NK-92 treated with Interleukin-12 subunit alpha and Interleukin-12 subunit beta, amount 100 ng/mL, for 24 hours (cell line): ENCODE measurements at places on chromosomes 6 and 20.

GRCh38 chr6:19697744-19698290 lies 139.4 kb upstream of the ID4 start:
- peak; percentile 14 for DNase-seq

GRCh38 chr20:480044-480443 lies 17.7 kb upstream of the TBC1D20 start:
- no peak for DNase-seq

DNA sequence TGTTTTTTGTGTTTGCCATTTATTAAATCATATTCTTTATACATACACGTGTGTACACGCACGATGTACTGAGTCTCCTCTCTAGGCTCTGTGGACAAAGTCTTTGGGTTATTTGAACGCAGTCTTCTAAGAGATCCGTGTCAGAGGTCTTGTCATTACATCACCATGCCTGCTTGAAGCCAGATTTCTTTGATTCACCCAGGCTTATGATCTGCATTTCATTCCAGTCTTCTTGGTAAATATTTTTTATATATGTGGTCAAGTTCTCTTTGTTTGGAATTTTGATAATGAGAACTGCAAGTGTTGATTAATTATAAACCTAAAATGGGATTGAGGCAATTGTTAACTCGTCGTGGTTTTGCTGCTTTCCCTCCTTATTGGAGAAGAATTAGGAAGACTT lies 34.6 kb downstream of the KCNS1 start:
- DNase-seq = no peak

DNA sequence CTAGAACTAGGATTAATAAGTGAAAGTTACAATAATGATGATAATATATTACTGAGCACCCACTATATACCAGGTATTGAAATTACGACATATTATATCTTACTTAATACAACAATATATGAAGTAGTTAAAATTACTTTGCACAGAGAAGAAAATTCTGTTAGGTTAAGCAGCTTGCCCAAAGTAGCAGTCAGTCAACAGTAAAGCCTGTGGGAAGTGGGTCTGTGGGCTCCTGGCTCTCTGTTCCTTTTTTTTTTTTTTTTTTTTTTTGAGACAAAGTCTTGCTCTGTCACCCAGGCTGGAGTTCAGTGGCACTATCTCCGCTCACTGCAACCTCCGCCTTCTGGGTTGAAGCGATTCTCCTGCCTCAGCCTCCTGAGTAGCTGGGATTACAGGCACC lies 4.8 kb upstream of the GTF2H4 start:
- DNase-seq = no peak

DNA sequence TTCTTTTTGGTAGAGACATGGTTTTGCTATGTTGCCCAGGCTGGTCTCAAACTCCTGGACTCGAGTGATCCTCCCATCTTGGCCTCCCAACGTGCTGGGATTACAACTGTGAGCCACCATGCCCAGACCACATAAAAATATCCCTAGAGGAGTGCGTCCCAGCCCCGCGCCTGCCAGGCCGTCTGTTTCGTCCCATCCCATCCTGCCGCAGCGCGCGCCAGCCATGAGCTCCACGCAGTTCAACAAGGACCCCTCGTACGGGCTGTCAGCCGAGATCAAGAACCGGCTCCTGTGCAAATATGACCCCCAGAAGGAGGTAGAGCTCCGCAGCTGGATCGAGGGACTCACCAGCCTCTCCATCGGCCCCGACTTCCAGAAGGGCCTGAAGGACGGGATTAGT lies 16.6 kb upstream of the AMD1 start:
- DNase-seq = no peak

- DNase-seq = no peak
Measured at GRCh38 chr6:147341486-147341885, 137.3 kb downstream of the STXBP5 start.

GRCh38 chr6:41045664-41046063 lies 3.4 kb downstream of the TSPO2 start:
- DNase-seq = no peak

DNA sequence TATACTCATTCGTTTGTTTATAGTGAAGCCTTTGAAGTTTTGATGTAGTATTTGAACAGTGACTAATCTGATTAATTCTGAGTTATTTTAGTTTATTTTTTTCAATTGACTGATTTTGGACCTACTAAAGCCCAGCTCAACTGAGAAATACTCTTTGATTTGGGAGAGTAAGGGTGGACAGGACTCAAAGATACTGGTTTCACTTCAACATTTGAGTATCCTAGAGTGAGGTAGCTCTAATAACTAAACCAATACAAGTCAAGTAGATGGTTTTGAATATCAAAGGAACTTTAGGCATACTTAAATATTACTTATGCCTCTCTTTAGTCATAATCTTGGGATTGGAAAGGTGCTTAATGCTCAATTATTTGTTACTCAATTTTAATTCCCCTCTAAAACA lies 65.6 kb downstream of the ZNF292 start:
- DNase-seq = no peak

DNA sequence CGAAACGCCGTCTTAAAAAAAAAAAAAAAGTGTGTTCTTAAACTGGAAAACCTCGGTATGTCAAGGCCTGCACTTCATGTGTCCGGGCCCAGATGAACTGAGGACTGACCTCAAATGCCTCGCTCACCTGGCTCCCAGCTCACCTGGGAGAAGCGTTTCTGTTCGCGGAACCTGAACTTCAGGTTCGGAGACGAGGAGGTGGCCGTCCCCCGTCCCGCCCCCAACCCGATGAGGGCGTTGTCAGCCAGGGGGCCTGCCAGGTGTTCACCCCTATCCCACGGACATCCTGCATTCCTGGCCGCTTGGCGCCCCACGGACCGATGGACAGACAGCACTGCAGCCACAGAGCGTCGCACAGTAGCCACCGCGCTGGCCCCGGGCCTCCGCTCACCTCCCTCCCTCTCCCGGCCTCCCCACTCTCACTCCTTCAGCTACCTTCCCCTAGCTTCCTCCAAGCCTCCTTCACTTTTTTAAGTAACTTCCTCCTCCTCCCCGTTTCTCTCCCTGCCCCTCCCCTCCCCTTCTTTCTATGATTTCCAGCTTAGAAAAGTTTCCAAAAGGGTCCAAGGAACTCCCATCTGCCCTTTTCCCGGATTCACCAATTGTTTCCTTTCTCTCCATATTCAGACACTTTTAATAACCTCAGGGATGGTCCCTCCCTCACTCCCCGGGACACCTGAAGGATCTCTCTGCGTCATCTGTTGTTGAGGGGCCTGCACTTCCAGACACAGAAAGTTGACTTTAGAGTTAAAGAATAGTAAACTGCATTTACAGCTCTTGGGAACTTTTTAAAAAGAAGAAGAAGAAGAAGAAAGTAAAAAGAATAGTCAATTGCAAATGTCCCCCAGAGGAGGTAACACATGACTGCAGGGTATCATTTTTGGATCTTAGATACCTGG lies 22.7 kb upstream of the MCM3 start:
- DNase-seq = no peak

GRCh38 chr20:61927193-61927825 lies 138.4 kb downstream of the TAF4 start:
- DNase-seq = no peak

- peak; percentile 34 for DNase-seq
Measured at GRCh38 chr6:36115412-36115811, 14.9 kb upstream of the MAPK13 start.

- DNase-seq = no peak
Measured at GRCh38 chr6:35722121-35722761, 14.6 kb upstream of the ARMC12 start.

GRCh38 chr6:90183587-90184333 lies 112.9 kb downstream of the BACH2 start:
- DNase-seq = no peak

- DNase-seq = no peak
Measured at GRCh38 chr6:18362058-18362561, 25.0 kb upstream of the RNF144B start.

DNA sequence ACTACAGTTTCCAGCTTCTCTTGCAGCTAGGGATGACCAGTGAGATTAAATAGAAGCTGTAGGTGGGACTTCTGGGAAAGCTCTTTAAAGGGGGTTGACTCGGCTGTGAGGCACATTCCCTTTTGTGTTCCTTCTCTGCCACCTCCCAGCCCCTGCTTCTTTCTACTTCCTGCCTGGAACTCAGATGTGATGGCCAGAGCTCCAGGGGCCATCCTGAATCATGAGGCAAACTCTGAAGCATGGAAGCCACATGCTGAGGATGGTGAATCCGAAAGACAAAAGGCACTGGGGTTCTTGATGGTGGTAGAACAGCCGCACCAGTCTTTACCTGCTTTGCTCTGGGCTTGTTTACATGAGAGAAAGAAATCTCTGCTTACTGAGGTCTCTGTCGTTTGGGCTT lies 9.1 kb downstream of the CEBPB start:
- DNase-seq = no peak

DNA sequence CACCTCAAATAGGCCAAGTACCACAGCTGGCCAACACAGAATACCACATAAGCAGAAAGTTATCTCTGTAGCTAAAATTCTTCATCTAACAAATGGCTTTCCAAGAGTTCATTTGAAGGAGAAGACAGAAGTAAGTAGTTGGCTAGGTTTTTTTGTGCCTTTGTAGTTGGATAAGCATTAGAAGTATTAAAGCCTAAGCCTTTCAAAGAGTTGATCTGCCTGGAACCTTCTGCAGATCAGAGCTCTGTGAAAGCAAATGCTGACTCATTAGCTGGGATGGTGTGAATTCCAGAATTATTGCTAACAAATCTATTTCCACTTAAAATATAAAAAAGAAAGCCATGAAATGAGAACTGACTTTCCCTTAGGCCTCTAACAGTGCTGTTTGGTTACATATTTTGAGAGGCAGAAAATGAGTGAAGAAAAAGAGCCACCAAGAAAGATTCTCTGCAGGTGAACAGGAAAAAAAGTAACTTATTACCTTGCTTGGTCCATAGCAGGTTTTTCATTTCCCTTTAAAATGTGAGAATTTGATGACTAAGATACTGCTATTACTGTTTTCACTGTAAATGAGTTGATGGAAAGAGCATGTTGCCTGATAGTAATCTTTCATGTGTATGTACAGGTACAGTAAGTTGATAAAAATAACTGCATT lies 763.2 kb upstream of the FLRT3 start:
- no peak for DNase-seq

- no peak for DNase-seq
Measured at GRCh38 chr20:35776513-35777101, 4.8 kb downstream of the PHF20 start.

- DNase-seq = no peak
Measured at GRCh38 chr20:10079964-10080363, 45.2 kb downstream of the ANKEF1 start.

DNA sequence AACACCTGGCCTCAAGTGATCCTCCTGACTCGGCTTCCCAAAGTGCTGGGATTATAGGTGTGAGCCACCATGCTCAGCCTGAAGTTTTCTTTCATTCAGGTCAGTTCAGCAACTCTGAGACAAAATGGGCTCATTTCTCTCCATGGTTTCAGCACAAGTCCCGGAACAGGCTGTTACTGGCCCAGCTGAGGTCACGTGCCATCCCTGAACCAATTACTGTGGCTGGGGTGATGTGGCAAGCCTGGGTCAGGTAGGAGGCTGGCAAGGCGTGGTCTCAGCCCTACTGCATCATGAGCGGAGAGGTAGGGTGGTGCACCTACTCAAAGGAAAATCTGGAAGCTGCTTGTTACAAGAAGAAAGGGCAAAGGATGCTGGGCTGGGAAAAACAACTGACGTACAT lies 326.4 kb downstream of the KIF16B start:
- DNase-seq = no peak

- no peak for DNase-seq
Measured at GRCh38 chr6:6699741-6700367, 111.3 kb downstream of the LY86 start.

DNA sequence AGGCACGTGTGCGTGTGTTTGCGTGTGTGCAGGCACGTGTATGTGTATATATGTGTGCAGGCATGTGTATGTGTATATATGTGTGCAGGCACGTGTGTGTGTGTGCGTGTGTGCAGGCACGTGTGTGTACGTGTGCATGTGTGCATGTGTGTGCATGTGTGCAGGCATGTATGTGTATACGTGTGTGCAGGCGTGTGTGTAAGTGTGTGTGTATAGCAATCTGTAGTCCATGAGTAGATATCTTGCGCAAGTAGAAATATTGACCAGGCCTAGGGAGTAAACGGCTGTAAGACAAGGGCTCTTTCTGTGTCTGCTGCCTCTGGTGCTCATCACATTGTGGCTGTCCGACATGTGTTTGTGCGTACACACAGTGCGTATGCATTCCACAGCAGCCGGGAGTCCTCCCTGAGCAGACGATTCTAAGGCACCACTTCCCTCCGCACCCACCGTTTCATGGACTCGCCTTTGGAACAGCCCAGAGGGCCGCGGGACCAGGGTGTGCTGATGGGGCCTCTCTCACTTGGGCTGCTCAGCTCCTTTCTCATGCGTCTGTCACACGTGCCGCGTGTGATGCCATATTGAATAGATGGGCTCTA lies 167.6 kb downstream of the ERMARD start:
- DNase-seq = no peak

- no peak for DNase-seq
Measured at GRCh38 chr20:55160037-55160436, 684.6 kb downstream of the DOK5 start.

DNA sequence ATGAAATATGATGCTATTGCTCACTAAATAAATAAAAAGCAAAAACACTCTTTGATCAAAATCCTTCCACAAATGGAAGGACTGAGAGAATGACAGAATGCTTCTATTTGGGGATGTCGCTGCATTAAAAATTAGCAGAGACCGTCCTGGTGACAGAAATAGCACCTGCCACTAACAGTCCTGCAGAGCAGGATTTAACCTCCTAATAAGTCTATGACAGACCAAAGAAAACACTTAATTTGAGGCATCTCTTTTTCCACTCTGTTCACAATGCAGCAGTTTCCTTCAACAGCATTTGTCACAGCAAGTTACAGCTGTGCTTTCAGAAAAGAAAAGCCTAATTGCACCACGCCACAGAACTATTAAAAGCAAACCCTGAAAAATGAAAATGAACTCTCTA lies 140.6 kb upstream of the BEND6 start:
- DNase-seq = no peak

DNA sequence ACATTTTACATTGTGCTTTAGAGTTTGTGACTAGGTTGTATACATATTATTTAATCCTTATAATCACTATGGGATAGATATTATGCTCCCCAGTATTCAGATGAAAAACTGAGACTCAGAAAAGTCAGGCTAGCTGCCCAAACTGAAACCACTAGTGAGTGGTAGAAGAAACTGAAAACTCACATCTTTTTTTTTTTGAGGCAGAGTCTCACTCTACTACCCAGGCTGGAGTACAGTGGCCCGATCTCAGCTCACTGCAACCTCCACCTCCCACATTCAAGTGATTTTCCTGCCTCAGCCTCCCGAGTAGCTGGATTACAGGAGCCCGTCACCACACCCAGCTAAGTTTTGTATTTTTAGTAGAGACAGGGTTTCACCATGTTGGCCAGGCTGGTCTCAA lies 22.2 kb downstream of the RNF24 start:
- no peak for DNase-seq

- no peak for DNase-seq
Measured at GRCh38 chr6:40936818-40937251, 102.2 kb downstream of the UNC5CL start.
